ENCODE measurements at places on chromosomes 4 and X.

DNA sequence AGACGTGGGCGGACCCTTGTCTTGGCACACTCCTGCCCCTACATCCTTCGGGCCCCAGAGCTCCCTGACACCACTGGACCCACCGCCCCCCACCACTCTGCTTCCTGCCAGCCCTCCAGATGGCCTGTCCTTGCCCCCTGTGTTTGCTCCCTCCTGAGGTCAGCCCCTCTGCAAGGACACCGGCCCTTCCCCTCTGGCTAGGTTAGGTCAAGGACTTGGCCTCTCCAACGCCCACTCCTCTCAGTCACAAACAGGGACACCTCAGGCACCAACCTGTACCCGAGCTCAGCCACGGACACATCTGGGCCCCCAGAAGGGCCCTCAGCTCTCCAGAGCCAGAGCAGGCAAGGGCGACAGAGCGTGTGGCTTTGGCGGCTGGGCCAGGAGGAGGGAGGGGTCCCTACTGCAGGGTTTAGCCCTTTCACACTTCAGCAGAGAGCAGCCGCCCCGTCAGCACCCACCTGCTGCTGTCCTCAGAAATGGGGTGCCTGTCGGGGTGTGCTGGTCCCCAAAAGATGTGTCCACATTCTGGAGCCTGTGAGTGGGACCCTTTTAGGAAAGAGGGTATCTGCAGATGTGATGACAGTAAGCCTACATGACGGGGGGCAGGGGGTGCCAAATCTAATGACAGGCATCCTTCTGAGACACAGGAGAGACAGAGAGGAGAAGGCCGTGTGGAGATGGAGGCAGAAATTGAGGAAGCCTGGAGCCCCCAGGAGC, 23.5 kb upstream of the DUSP9 start:
- DNase-seq, result no peak

DNA sequence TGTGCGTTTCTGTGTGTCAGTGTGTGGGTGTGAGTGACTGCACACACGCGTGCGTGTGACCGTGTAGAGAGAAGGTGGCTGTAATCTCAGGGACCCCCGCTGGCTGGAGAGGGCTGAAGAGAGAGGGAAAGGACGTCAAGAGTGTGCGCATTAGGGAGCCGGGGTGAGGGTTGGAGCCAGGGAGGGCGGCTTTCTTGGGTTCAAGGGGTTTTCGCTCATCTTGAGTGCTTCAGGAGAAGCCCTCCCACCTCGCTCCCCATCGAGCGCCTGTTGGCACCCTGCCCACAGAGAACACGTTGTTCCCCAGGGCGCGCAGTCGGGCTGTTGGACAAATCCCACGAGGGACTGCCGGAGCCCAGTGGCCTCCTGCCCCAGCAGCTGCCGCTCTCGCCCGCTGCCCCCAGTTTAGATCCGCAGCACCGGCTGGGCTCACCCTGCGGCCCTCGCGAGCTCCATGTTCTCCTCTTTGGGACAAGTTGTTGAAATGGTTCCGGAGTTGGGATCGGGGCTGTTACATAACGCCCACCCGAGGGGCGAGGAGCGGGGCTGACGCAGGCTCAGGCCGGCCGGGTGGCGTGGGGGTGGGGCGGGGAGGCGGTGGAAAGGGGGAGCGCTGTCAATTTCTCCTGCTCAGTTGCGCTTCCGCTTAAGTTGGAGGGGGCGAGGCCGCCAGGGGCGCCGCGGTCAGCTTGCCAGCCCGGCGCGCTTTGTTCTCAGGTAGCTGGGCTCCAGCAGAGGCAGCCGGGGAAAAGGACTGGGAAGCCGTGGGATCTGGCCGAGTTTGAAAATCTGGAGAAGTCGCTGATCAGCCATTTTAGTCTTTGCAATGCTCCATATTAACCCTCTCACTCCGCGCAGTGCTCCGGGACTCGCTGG, 1.6 kb downstream of the GRIA2 start:
- DNase-seq, result no peak

DNA sequence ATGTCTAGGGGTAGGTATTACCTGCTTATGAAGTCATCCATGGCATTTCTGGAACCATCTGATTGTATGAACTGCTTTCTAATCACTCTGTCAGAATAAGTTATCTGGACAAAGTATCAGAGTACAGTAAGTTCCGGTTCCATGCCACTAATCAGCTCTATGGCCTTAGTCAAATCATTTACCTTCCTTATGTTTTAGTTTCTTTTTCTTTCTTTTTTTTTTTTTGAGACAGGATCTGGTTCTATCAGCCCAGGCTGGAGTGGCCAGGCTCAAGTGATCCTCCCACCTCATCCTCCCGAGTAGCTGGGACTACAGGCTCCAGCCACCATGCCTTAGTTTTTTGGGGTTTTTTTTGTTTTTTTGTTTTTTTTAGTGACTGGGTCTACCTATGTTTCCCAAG, 11.5 kb downstream of the XIAP start:
- DNase-seq, result no peak

DNA sequence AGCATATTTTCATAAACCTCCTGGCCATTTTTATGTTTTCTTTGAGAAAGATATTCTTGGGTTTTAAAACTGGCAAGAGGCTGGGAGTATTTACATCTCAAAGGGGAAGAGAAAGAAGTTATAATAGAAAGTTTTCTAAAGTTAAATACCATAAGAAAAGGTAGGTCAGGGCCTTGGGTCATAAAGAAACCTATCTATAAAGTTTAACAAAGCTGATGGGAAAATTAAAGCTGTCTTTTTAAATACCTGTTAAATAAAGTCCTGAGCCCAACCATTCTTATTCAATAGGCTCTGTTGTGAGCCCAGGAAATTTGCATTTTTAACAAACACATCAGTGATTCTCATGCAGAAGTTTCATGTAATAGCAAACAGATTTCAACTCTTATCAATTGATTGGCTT, 451.8 kb upstream of the INTU start:
- DNase-seq, result no peak

DNA sequence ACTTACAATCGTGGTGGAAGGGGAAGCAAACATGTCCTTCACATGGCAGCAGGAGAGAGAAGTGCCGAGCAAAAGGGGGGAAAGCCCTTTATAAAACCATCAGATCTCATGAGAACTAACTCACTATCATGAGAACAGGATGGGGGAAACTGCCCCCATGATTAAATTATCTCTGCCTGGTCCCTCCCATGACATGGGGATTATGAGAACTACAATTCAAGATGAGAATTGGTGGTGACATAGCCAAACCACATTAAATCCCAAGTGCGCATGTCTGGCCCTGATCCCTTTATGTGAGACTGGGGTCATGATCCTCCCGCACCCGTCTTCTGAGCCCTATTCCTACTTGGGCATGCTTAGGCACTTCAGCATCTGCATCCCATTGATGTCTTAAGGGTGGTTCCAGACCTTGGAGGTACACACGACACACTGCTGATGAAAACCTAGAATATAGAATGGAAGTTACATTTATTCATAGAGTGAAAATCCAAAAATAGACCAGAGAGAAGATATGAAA, 116.0 kb downstream of the PTTG2 start:
- no peak for DNase-seq

- DNase-seq, result no peak
These were observed 50.5 kb upstream of the FAM47C start for GRCh38 chrX:36957425-36958328.

DNA sequence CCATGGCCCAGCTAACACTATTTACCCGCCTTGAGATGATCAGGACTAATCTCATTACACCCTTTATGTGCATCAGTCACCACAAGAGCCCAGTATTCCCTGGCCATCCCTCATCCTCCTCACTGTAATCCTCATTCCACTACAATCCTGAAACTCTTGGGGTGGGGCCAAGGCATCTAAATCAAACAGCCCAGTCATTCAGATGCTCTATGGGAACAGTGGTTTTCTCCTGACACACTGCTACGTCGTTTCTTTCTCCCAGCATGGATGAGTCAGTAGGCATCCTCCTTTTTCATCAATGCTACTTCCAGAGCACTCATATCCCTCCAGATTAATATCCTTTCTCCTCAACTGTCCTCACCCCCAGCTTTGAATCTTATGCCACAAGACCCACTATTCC, 5.6 kb downstream of the SDAD1 start:
- no peak for DNase-seq

GRCh38 chr4:93646233-93646930, 182.2 kb upstream of the ATOH1 start:
- DNase-seq, result no peak

DNA sequence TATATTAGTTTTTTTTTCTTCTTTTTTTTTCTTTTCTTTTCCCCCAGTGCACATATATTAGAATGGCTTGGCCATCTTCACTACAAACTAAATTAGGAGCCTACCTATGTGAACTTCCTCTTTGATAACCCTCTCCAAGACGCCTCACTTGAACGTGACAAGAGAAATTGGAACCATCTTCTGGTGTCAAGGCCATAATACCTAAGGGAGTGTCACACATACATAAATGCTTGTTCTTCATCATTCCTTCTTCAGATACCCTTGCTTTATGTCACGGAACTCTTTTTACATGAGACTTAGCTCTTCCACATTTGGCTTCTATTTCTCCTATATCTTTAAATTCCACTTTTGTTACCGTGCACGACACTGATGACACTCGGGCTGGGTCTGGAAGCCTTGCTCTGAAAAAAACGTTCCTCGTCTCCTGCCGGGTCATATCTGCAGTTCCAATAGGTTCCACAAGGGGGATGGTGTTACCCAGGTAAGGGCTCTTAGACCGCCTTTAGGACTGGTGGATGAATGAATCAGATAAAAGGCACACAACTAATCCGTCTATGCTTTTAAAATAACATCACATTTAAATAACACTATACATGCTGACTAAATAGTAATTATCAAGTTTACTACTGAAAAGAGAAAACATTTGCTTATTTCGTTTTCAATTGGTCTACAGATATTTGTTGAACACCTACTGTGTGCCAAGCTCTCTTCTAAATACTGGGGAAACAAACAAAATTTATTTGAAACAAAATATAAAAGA, 19.9 kb downstream of the DGAT2L6 start:
- no peak for DNase-seq

DNA sequence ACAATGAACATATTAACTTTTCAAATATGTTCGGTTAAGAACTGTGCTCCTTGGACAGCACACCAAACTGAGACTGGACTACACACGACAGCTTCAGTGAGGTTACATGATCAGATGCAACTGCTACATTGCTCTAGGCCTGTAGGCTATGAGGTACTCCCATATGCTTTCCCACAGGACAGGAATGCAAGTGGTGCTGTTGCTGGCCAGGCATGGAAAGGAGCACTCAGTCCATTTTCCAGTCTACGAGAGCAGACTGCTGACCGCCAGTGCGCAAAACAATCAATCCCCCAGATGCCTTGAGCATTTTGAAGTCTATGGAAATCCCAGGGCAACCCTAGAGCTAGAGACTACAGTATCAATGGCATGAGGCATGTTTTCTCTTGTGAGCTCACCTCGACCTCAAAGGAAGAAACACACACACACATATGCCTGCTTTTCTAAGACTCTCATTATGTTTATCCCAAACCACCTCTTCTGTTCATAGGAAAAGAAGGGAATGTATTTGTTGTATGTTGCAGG, 70.8 kb upstream of the SPP1 start:
- DNase-seq, result no peak

GRCh38 chrX:63809173-63809572, 24.2 kb upstream of the ARHGEF9 start:
- no peak for DNase-seq

GRCh38 chr4:149029056-149029651, 586.9 kb upstream of the NR3C2 start:
- DNase-seq, result no peak

- no peak for DNase-seq
These were observed 130.8 kb downstream of the COL4A6 start for GRCh38 chrX:108307132-108308085.

DNA sequence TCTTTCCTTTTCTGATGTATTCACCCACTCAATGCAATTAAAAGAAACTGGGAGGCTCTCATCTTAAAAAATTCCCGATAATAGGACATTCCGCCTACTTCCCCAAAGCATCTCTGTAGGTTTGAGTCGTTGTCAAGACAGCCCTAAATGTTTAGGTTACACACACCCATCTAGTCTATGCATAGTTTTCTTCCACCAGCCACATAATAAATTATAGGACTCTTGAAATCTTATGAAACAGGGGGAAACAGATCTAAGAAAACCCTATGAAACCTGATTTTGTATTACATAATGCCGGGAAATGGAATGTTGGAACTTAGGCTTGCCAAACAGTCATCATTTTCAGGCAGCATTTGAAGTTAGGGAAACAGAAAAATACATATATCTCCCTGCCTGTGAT, 150.0 kb downstream of the PRKX start:
- no peak for DNase-seq

DNA sequence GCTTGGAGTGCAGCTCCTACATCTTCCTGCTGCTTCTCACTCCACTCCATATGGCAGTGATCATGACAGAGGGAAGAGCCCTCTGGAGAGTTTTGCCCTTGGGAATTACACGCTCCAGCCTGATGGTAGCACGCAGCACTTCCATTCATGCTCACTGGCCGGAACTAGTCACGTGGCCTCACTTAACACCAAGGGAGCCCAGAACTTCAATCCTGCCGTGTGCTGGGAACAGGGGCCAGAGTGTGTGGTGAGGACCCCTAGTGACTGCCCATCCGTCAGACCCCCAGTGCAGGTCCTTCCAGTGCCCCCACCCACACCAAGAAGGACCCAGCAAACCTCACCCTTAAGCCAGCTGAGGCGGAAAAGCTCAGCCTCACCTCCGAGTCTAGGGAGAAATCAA, 230.7 kb downstream of the EVC2 start:
- DNase-seq, result no peak

GRCh38 chr4:24973404-24973746, 57.4 kb downstream of the LGI2 start:
- no peak for DNase-seq

- DNase-seq, result no peak
These were observed 94.5 kb upstream of the PRKX start for GRCh38 chrX:3807906-3808305.

DNA sequence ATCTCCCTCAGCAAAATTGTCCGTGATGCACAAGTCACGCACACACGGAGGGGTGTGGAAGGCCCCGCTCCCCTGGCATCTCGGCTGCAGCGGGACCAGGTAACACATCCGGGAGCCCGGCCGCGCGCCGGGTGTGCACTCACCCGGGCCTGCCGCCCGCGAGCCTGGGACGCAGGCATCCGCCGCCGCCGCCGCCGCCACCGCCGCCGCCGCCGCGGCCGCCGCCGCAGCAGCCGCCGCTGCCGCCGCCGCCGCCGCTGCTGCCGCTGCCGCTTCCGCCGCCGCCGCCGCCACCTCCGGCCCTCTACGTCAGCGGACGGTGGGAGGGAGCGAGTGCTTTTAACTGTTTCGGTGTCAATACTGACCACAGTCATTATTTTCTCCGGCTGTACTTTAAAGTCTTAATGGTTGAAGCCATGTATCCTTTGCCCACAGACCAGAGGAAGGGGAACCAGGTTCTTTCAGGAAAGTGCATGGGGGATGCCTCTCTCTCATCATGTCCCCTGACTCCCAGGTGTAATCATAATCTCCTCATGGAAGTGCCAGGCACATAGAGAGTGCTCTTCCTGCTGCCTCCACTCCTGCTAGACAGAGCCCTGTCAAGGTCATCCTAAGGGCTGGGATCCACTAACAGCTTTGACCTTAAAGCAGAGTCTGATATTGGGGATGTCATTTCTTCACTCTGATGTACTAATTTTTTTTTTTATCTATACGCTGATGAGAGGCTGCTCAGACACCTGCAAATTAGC, 38.0 kb downstream of the MAGEE2 start:
- DNase-seq, result no peak
